ENCODE measurements at places on chromosomes 2 and 18.

DNA sequence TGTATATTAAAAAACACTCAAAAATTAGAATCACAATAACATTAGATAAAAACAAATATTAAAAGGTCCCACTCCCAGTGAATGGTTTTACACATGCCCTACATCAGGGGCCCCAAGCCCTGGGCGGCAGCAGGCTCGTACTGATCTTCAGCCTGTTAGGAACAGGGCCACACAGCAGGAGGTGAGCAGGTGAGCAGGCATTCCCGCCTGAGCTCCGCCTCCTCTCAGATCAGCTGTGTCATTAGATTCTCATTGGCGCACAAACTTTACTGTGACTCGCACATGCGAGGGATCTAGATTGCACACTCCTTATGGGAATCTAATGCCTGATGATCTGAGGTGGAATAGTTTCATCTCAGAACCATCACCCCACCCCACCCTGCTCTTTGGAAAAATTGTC lies 74.2 kb downstream of the MBD2 start:
- DNase-seq: no peak

- no peak for DNase-seq
Observed at GRCh38 chr18:78736015-78736690, 243.5 kb upstream of the SALL3 start.

DNA sequence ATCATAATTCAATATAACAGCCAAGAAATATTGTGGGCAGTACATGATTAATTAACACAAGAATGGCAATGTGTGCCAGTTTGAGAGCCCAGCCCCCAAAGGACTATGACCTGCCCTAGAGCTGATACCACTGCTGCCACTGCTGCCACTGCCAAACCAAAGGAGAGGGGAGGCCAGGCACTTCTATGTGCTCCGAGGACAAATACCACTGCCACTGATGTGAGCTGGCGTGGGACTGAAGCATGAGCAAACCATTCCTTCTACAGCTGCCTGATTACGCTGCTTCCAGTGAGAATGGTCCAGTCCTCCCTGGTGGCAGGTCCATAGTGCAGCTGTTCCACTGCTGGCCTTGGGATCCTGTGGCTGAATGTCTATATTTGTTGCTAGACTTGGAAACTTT lies 392.2 kb downstream of the CCDC85A start:
- DNase-seq: no peak

GRCh38 chr2:207164006-207164831 lies 1.5 kb downstream of the KLF7 start:
- DNase-seq: peak; percentile 34

- no peak for DNase-seq
Observed at GRCh38 chr2:81645745-81646301, 1341.3 kb upstream of the LRRTM1 start.

GRCh38 chr2:134739879-134740301 lies 21.1 kb upstream of the TMEM163 start:
- no peak for DNase-seq

- no peak for DNase-seq
Observed at GRCh38 chr18:64618390-64618789, 469.5 kb upstream of the LINC00305 start.

GRCh38 chr2:203352604-203353255 lies 24.5 kb downstream of the ABI2 start:
- DNase-seq: no peak

- DNase-seq: no peak
Observed at GRCh38 chr2:51559026-51559425, 527.1 kb upstream of the NRXN1 start.

DNA sequence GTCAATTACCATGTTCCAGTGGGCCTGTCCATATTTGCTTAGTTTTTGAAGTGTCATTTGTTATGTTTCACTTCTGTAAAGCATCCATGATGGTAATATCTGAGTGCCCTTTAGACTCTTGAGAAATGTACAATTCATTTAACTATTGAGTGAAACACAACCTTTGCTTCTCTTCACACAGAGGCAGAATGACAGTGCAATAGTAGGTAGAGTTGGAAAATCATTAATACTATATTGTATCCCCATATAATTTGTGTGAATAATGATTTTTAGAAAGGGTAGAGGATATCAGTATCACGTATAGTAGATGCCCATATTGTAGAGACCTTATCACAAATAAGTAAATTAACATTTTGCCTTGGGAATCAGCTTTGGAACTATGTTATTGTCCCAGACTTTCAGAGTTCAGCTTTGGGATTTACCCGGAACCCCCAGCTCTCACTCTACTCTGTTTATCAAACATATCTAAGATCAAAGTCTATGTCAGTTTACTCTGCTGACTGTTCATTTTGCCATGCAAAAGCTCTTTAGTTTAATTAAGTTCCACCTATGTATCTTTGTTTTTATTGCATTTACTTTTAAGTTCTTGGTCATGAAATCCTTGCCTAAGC lies 172.7 kb upstream of the NOL4 start:
- DNase-seq: no peak

DNA sequence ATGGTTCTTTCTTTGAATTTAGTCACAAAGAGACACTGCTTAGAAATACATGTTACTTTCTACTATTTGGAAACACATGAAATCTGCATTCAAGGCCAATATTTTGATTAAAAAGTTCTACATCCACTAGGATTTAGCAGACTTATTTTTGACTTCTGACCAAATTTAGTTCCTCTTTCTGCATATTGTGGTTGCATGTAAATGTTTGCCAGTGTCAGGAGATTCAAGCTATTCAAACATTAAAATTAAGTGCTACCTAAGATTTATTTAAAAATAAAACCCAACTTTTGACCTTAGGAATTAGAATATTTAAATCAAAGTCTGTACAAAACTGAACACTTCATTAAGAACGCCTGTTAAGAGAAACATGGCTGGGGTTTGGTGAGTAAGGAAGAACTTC lies 891.1 kb downstream of the CPS1 start:
- no peak for DNase-seq

DNA sequence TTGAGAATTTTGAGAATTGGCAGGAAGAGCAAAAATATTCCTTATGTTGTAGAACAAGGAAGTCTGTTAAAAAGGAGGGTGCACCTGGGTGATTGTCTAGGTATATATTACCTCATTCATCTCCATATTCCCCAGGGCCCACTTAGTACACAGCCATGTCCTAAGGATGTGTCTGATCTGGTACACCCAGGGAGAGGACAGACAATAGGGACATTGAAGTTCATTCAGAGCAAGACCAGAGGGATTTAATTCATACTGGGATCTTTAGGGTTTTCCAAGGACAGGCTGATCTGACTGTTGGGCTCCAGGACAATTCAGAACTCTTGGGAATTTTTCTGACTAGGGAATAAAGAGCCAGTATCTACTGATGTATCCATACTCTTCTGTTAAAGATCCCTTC lies 112.1 kb downstream of the PHLPP1 start:
- DNase-seq: no peak

GRCh38 chr2:143668234-143668633 lies 539.0 kb downstream of the ARHGAP15 start:
- DNase-seq: no peak

- no peak for DNase-seq
Observed at GRCh38 chr18:52813635-52814416, 473.8 kb downstream of the DCC start.

GRCh38 chr2:16429431-16430145 lies 236.0 kb downstream of the CYRIA start:
- no peak for DNase-seq

DNA sequence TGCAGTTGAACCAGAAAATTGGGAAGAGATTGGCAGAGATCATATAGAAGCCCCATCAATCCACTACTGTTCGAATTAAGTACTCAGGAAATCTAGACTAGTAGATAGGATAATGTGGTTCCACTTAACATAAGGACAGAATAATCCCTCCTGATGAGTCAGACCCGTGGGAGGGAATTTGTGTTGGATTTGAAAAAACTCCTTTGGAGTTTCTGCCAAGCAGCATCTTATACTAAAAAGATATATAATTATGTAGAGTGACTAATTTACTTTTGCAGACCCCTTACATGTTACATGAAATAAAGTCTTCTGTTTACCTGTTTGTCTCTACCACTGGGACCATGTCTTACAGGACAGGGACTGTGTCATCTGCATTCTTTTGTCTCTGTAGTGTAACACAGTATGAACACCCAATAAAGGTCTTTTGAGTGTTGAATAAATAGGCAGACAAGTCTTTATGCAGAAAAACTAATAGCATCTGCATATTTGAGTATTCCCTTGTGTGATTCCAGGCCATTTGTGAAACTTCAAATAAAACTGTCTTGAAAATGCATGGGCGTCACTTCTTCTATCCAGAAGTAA lies 122.6 kb upstream of the DNAJC10 start:
- DNase-seq: no peak

GRCh38 chr2:231677632-231678104 lies 30.7 kb upstream of the PTMA start:
- peak; percentile 80 for DNase-seq

DNA sequence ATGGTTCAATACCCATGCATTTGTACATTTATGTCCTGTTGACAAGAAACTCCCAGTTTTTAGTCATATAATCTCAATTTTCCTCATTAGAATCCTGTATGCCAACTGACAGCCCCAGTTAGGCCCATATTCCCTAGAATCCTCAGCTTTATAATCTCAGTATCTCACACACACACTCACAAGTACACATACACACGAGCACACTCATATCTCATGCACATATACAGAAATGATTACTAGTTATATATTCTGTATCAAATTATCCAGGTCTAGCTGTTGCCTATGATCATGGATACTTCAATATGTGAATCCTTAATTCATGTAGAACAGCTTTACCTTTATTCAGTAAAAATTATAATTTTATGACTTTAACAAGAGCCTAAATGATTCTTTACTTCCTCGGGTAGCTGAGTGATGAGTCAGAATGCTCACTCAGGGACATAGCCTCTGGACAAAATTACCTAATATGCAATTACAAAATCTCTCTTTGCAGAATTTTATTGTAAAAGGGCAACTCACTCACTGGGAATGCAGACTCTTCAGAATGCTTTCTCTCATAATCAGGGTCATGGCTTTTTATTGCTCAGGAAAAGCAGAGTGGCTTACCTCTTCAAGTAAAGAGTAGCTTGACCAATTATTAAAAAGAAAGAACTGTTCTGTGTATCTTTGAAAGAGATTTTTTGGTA lies 193.6 kb upstream of the PIK3C3 start:
- DNase-seq: no peak

GRCh38 chr18:38966841-38967240 lies 1401.2 kb upstream of the CELF4 start:
- no peak for DNase-seq

GRCh38 chr18:11905613-11906012 lies 2.5 kb downstream of the MPPE1 start:
- no peak for DNase-seq

GRCh38 chr18:50606609-50607008 lies 46.7 kb downstream of the MAPK4 start:
- no peak for DNase-seq

DNA sequence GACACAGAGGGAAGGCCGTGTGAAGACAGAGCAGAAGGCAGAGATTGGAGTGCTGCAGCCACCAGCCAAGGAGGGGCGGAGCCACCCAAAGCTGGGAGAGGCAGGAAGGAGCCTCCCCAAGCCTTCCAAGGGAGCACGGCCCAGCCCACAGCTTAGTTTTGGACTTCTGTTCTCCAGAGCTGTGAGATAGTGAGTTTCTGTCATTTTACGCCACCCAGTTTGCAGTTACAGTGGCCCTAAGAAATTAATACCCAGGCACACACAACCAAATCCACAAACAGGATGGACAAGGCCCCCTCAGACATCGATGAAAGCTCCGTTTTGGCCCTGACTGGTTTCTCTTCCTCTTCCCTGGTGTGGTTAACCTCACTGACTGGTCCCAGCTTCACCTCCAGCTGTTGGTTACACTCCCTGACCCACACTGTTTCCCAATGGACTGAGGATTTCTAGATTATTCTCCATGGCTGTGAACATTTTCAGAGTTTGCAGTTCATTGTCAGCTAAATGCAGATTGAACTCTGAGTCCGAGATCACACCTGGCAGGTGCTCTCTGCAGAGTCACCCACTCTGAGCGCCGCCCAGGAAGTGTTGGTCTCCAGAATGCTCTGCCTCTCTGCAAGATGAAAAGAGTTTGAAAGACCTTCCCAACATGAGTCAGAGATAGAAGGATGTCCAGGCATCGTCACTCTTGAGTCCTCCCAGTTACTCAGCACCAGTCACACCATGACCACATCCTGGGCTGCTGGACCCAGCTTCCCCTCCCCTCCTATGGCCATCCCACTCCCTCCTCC lies 100.2 kb downstream of the TWIST2 start:
- DNase-seq: peak; percentile 1

GRCh38 chr2:16168506-16169264 lies 228.3 kb downstream of the MYCN start:
- DNase-seq: no peak

DNA sequence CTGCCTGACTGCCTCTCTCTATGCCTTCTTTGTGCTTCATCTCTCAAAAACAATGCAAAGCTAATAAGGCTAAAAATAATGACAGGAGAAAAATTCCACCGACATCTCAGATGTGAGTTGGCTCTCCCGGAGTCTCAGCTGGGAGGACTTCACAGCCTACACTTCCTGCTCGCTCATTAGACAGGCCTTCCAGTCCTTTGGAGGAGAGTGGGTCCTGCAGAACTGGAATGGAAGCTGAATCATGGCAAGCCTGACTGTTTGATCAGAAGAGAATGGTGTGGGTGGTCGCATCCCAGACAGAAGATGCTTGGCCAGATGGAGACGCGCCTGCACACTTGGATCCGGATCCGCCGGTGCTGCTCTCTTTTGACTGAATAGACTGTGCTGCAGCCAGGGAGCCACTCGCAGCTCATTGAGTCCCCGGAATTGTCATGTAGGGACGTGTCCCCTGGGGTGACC lies 49.7 kb downstream of the TRIB2 start:
- DNase-seq: no peak

DNA sequence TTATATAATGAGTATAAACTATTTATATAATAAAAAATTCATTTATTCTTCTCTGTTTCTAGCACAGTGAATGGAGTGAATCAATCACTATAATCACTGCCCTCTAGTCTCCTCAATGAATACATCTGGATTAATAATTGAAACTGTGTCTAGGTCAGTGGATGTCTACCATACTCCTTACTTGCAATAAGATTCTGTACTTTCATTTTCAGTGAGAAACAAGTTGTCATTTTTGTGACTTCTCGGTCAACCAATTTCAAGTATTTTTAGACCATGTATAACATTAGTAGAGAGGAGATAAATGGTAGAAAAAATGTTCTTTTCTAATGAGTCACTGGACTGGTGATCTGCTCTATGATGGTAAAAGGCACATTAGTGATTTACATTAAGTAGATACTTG lies 799.6 kb upstream of the CHAC2 start:
- DNase-seq: no peak

- no peak for DNase-seq
Observed at GRCh38 chr2:110991911-110992310, 128.8 kb upstream of the BCL2L11 start.

DNA sequence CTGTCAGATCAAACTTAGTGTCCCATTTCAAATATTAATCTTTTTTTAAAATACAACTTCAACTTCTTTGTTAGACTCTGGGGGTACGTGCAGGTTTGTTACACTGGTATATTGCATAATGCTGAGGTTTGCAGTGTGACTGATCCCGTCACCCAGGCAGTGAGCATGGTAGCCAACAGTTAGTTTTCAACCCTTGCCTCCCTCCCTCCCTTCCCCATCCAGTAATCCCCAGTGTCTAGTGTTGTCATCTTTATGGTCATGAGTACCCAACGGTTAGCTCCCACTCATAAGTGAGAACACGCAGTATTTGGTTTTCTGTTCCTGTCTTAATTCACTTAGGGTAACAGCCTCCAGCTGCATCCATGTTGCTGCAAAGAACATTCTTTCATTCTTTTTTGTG lies 23.9 kb downstream of the NOL10 start:
- DNase-seq: no peak
